8988T (cell line): ENCODE measurements at places on chromosomes 5 and 9.

GRCh38 chr9:92115071-92115858 lies at the start of gene SPTLC1:
SPTLC1 (minus strand) TSS chr9:92115413; CDS start chr9:92115370, 43 bp downstream.
- DNase-seq: peak; percentile 82

DNA sequence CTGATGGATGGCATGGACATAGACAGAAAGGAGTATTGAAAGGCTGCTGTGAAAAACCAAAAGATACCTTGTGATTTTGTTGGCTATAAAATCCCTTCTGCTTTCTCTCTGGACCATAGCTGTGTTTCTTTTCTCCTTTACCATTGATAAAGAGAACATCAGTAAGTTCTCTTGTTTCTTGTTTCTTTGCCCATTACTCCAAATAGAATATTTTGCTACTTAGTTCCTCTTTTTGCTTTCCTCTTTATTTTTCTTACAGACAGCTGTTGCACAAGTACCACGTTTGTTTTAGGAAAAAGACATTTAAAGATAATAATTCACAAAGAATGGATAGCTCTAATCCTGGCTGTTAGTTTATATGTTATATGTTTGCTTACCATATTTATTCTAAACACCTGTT lies 1129.2 kb downstream of the DTWD2 start:
- no peak for DNase-seq

GRCh38 chr9:19030899-19031298 lies 2.1 kb downstream of the SAXO1 start:
- DNase-seq: no peak

DNA sequence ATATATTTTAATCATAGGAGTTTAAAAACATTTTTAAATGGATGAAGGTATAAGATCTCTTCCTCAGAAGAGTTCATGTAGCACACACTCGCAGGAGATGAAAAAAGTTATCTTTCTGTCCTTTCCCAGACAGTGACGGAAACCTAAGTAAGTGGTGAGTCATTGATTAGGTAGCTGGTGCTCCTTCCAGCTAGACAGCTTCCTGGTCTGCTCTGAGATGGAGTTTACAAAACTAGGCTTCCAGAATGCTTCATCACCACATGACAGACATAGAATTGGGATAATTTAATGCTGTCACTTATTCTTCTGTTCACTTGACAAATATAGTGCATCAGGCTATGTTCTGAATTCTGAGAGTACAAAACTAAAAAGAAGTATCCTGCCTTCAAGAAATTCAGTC lies 2393.0 kb upstream of the C9orf72 start:
- DNase-seq: no peak

GRCh38 chr5:124310453-124310852 lies 436.0 kb downstream of the ZNF608 start:
- DNase-seq: no peak

- no peak for DNase-seq
Measured at GRCh38 chr9:33128570-33128969, 38.6 kb downstream of the B4GALT1 start.

DNA sequence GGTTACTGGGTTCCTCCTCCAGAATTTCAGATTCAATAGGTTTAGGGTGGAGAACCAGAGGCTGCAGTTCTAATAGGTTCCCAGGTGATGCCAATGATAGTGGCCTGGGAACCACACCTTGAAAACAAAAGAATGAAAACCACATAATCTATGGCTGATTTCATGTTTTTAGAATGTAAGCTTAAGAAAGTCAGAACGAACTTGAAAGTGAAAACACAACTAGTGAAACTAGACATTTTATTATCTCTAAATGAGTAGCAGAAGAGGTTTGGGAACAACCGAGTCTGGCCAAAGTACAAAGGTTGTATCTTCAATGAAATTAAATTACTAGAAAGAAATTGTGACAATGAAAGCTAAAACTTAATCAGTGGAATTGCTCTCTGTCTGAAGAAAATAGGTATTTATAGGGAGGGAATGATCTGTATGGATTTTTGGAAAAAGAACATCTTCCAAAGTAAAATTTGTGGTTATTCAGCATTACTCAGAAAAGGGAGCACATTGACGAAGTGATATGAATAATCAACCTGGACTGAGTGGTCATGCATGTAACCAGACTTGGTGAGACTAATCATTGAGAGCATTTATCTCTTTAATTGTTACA lies 24.9 kb upstream of the CEP120 start:
- no peak for DNase-seq

GRCh38 chr9:29285818-29286217 lies 1712.5 kb upstream of the C9orf72 start:
- DNase-seq: no peak

GRCh38 chr5:179326122-179326927 lies 18.9 kb downstream of the ADAMTS2 start:
- DNase-seq: no peak

DNA sequence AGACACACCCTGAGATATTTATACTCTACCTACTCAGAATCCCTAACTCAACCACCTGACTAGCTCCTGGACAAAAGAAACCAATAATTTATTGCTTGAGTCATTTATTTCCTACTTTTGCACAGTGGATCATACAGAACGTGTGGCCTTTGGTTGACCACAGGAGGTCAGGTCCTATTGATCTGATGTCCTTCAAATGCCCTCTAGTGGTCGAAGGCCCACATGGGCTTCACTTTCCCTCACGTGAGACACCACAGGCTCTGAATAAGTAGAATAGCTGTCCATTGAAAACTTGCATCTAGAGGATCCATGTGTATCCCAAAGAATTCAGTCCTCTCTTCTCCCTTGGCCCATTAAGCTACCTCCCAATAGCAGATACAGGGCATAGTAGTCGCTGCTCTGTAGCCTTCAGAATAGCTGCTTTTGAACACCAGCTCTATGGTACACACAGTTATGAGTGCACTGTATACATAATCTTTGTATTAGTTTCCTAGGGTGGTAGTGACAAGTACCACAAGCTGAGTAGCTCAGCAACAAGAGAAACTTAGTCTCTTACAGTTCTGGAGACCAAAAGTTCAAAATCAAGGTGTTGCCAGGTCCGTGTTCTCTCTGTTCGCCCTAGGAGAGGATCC lies 177.6 kb upstream of the SMARCA2 start:
- no peak for DNase-seq

DNA sequence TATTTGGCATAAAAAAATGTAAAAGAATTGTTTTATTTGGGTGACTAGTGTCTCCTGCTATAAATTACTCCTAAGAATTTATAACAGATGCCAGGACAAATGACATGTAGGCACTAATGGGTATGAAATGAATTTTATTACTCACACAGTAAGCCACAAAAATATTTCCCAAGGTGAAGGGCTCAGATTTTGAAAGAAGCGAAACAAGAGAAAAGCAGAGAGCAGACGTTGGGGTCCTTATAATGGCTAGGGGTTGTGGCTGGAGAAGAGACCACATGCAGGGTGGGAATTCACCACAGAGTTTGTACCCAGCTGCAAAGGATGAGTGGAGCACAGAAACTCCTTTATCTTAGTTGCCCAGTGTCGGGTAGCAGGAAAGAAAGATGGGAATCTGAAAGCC lies 45.0 kb upstream of the PRR16 start:
- no peak for DNase-seq

DNA sequence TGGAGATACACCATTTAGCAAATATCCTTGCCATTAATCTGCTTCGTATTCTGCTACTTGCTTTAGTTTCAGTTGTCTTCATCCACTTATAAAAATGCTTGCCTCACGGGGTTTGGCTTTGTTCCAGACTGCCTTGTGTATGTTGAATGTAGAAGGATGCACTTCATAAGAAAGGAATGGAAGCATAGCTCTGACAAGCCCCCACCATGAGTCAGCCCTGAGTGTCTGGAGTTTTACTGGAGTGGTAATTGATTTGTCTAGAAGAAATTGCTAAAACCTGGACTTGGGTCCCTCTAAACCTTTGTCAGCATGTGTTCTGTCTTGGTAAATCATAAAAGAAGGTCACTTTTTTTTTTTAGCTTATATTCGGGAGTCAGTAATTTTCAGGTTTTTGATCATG lies 4.6 kb downstream of the TEX48 start:
- DNase-seq: peak; percentile 60

DNA sequence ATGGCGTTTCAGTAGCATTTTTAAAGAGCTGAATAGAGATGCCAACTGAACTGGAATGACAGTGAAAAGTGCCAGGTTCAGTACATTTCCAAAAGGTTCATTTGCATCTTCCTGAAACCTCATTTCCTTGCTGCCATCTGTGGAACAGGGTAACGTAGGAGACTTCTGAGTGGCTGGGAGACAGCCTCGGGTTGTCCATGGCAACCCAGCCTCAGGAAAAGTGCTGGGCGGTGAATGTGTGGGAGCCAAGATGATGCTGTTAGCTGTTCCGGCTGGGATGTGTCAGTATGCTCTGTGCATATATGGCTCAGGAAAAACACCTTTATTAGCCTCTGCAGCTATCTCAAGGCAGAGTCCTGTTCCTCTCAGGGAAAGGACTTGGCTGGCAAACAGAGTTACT lies 87.5 kb downstream of the KLHL3 start:
- DNase-seq: no peak

- no peak for DNase-seq
Measured at GRCh38 chr5:137216976-137217598, 282.0 kb downstream of the SPOCK1 start.

GRCh38 chr9:81377921-81378320 lies 311.4 kb downstream of the TLE1 start:
- DNase-seq: no peak

DNA sequence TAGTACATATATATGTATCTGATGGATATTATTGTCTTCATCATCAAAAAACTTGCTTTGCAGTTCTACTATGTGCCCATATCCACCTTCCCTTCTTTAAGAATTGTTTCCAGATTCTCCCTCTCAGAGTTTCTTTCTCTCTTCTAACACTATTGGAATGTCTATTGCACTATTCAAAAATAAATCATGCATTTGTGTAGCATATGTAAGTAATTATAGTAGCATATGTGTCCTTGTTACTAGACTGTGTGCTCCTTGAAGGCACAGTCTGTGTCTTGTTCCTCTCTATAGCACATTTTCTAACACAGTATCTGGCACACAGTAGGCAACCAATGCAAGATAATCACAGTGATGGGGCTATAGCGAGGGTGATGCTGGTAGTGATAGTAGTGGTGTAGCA lies 43.4 kb upstream of the TRIM32 start:
- DNase-seq: no peak
